ENCODE measurements at places on chromosomes 7 and 10.
A peak's percentile ranks its signal among the peaks of the same experiment; 100 is the strongest.

GRCh38 chr7:51240868-51241267 is 75.7 kb downstream of the COBL start:
- DNase-seq: no peak

- no peak for DNase-seq
Measured at GRCh38 chr7:98418636-98419315, 17.9 kb upstream of the BAIAP2L1 start.

- DNase-seq: no peak
Measured at GRCh38 chr10:116270771-116271592, 2.0 kb downstream of the GFRA1 start.

GRCh38 chr7:150842018-150842417 is 10.3 kb upstream of the AOC1 start:
- no peak for DNase-seq

DNA sequence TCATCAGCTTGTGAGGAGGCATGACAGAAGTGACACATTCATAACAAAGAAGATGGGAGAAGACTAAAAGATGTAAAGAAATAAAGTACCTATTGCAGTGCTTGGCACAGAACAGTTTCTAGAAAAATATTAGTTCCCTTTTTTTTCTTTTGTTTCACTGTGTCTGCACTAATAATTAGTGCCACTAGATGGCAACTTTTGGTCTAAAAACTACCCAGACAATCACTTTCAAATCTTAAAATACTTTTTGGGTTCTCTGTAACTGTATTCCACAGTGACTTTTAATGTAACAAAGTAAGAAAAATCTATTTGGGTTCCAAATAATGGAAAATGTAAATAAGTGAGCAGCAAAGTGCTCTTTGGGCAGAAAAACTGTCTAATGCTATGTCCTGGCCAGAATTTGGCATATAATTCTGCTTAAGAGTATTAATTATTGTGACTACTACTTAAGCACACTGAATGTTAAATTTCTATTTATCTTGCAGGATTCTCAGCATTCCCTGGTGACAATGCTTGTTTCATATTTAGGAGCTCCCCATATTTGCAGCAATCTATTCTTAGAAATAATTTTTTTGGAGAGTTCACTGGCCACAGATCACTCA is 134.8 kb upstream of the KIF5B start:
- peak; percentile 51 for DNase-seq

All from CD4-positive, alpha-beta T cell treated with Interleukin-15 for 4 hours (primary cell).